ENCODE measurements at places on chromosomes 1 and 21.
A peak's percentile ranks its signal among the peaks of the same experiment; 100 is the strongest.

- DNase-seq = no peak
Observed at GRCh38 chr1:41013796-41014195, 7.7 kb downstream of the SLFNL1 start.

DNA sequence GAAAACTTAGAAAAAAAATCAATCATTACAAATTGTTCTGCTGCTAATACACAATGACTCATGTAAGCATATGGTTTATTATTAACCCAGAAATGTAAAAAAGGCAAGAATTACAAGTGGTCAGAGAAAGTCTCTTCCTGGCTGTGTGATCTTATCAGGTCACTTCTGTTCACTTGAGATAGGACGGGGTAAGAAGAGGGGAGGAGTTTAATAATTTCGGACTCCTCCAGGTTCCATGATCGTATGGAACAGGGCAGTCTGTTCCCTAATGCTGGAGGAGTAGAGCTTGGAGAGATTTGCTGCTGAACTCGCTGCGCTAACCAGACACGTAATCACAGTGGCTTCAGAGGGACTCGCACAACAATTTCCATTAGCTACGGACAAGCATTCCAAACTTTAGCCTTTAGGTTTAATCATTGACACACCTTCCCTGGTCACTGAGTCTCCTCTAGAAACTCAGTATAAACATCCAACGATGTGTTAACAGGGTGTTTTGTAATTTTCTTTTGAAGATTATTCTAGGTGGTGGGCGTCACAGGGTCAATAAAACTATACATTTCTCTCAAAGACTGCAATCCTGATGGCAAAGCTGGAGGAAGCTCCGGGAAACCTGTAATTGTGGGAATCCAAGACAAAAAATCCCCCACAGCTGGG lies 1.3 kb downstream of the CRYZ start:
- no peak for DNase-seq

DNA sequence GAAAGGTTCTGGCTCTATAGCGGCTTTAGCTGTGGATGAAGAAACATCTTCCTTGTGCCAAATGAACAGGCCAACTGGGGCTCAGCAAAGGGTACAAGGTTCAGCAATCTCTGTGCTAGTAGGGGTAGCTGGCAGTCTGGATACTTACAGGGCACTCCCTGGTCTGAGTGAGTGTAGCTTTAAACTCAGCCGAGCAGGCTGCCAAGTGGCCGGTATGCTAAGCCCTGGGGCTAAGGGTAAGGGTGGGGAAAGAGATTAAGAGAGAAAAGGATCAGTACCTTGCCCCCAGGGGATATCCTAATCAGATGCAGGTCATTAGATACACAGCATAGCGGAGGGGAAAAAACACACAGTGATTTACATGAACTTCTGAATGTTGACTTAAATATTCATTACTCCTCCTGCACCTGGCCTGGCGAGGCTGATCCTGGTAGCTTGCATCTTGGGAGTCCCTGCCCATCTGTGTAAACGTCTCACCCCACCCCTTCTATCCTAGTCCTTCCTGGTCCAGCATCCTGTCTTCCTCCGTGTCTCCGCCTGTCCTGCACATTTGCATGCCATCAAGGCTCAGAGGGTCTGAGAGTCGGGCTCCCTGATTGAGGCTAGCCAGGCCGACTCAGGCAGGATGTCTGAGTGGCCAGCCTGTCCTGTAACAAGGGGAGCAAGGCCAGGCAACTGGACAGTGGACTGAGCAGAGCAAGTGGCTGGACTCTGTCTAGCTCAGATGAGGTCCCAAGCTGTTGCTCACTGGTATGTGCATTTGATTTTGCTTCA lies 39.5 kb upstream of the CNTN2 start:
- no peak for DNase-seq

DNA sequence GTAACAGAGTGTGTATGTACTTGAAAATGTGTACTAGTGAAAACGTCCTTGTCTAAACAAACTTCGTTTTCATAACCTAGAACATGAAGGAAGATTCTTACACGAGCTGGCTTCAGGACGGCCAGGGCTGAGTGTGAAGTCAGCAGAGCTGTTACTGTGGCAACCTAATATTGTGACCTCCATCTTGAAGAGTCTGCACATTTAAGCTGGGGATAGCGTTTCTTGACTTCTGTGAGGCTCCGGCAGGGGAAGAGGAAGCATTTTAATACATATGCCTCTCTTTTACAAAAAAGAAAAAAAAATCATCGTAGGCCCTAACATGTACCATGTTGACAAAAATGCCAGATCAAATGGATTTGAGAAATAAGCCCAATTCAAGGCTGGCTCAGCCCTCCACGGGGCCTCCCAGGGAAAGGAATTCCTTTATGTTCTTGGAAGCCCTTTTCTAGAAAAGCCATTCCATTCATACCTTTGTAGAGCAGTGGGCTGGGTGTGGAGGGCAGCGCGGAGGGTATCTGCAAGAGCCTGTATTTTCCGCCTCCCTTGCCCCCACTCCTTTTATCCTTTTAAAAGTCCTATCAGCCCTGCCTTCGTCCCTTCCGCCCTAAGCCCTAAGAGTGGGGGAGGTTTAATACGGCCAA lies 51.1 kb downstream of the SIM2 start:
- no peak for DNase-seq

DNA sequence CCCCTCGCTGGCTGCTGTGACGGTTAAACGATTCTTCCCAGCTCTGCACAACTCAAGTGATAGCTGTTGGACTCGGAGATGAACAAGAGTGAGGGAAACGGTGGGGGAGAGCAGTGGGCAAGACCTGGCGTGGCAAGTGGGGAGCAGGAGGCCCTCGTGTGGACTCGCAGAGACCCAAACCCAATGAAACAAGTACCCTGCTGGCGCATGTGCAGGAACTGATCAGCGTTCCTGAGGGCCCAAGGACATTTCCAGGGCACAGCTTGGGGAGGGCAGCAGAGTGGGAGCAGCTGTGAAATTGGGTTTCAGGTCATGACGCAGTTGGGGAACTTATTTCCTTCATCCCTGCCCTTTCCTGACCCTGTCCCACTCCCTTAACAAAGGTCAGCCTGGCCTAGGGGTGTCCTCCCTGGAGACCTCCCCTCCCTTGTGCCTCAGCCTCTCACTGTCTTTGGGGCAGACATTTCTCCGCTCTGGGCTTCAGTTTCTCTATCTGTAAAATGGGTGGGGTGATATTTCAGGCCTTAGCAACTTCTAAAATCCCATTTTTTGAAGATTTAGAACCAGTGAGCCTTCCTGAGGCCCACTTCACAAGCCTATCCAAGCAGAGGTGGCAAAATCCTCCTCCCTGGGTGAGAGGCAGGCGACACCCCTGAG lies 27.9 kb upstream of the ECE1 start:
- DNase-seq = no peak

DNA sequence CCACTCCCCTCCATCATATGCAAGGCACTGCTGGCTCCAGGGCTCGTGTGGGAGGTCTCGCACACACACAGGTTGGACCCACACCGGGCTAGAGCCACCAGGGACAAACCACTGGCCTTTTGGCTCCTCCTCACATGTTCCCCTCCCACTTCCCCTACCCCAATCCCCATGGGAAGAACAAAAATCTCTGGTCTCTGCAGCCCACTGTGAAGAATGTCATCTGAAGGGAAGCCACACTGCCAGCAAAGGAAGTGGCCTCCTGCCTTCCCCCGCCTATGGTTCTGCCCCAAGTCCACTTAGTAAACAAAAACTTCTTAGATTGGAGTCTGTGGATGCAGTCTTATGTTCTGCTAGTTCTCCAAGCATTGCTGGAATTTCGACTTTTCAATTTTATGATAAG lies 24.2 kb downstream of the OLFML3 start:
- DNase-seq = no peak

- no peak for DNase-seq
Observed at GRCh38 chr1:30744060-30744756, 13.4 kb downstream of the LAPTM5 start.

DNA sequence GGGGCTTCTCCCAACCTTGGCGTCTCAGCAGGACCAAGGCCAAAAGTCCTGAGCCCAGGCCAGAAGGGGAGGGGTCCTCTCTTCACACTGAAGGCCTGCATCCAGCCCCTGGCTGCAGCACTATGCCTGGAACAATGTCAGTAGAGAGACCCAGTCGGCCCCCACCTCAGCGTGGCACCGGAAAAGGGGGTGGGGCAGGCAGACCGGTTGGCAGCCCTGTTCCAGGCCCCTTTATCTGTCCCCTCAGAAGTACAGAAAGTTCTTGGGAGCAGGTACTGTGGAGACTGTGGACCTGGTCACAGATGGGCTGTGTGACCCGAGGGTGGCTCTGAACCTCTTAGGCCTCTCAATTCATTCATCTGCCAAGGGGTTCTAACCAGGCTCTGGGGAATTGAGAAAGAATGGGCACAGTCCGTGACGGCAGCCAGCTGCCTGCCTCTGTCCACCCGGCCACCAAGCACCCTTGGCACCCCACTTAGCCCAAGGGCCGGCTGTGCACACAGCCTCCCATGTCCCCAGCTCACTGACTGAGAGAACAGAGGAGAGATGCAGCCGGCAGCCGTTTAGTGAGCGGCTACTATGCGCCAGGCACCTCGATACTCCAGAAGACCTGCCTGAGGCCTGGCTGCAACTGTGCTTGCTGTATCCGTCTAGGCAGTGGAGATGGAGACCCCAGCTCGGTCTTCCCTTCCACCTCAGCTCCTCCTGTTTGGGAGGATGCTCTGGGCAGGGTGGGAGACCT lies 23.9 kb downstream of the RUNX3 start:
- DNase-seq = no peak

- no peak for DNase-seq
Observed at GRCh38 chr1:114263343-114263742, 109.7 kb upstream of the SYT6 start.

DNA sequence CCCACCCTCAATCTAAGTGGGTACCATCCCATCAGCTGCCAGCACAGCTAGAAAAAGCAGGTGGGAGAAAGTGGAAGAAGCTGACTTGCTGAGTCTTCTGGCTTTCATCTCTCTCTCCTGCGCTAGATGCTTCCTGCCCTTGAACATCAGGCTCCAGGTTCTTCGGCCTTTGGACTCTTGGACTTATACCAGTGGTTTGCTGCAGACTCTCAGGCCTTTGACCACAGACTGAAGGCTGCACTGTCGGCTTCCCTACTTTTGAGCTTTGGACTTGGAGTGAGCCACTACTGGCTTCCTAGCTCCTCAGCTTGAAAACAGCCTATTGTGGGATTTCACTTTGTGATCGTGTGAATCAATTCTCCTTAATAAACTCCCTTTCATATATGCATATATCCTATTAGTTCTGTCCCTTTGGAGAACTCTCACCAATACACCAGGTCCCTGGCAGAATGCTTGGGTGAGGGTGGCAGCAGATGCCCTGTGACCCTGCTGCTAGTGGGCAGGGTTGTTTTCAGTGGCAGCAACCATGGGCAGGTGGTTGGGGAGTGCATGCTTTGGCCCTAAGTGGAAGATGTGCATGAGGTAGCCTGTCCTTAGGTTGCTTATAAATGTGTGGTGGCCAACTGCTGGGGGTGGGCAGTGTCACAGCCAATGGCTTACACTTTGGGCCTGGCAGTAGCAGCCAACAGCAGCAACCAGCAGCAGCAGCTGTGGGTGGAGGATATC lies 10.8 kb upstream of the ADAM30 start:
- DNase-seq = no peak

GRCh38 chr1:156212130-156212529 lies 677 bp upstream of the PMF1 start:
- DNase-seq = no peak

GRCh38 chr1:113415310-113416070 lies 25.2 kb downstream of the MAGI3 start:
- no peak for DNase-seq

GRCh38 chr1:53278298-53278725 lies 40.0 kb upstream of the MAGOH start:
- peak; percentile 55 for DNase-seq

DNA sequence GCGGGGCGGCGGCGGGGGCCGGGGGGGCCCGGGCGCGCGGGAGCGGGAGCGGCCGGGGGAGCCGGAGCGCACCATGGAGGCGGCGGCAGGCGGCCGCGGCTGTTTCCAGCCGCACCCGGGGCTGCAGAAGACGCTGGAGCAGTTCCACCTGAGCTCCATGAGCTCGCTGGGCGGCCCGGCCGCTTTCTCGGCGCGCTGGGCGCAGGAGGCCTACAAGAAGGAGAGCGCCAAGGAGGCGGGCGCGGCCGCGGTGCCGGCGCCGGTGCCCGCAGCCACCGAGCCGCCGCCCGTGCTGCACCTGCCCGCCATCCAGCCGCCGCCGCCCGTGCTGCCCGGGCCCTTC lies 546 bp downstream of the SKI start:
- DNase-seq = no peak

GRCh38 chr1:28160782-28161266 lies 15.7 kb downstream of the PTAFR start:
- DNase-seq = no peak

DNA sequence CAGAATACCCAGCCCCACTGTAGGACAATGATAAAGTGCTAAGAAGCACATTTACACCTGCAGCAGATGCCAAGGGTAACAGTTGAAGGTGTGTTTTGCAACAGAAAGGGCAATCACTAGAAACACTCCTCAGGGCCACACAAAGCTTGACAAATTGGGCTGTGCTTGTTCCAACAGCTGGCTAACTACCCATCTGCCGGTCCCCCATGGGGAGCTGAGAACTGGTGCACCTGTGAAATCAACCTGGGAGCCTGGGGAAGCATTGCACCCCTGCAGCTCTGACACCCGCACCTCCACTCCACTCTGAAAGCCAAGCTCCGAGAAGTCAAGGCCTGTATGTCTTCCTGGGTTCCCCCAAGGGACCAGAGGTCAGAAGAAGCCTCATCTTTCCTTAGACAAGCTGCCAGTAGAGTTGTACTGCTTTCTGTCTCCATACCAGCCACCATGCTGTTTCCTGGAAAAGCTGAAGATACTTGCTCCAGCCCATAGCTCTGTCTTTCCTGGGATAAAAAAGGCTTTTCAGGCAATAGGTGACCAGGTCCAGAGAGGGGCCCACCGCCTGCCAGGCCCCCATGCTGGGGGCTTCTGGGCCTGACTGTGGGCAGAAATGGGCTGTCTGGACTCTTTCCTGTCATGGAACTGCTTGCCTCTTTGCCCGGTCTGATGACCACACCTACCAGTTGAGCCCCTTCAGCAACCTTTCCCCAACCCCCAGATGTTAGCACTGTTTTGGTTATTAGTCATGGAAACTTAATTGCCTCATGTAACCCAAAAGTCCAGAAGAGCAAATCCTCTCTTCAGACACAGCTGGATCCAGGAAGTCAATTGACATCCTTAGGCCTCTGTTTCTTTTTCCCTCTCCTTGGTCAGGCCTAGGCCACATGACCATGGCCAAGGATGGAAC lies 93.6 kb downstream of the KIF14 start:
- no peak for DNase-seq

GRCh38 chr1:93605812-93606512 lies 75.7 kb downstream of the BCAR3 start:
- DNase-seq = no peak

DNA sequence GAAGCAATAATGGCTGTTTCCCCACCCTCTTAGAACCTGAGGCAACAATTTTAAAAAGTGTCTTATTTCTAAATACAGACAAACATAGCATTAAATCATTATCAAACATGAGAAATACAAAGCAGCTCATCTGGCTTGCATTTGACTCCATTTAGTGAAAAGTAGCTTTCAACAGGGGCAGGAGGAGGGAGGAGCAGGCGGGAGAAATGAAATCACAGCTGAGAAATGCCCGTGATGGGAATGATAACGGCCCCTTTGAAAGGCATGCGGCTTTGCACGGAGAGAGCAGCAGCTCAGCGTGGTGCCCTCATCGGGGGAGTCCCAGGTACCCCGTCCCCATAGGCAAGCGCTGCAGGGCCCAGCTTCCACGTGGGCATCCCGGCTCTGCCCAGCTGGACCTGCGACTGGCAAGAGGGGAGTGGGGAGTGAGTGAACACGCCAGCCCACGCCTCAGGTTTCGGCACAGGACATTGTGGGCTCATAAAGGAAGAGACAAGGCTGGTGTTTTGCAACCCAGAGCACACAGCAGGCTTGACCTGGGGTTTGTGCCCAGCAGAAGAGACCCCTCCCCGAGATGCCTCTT lies 134.6 kb downstream of the NPHP4 start:
- no peak for DNase-seq

GRCh38 chr1:173507205-173507846 lies 30.2 kb downstream of the PRDX6 start:
- DNase-seq = no peak
